ENCODE measurements at places on chromosomes 4 and X. TPM values are rescaled to one million over a fixed set of nuclear protein-coding genes. Genes with fewer than 3 reads are reported as not detected.

The TFE3 gene
- total RNA-seq, result 93.3 TPM

The AMER1 gene
- 4.3 TPM for total RNA-seq

The KCND1 gene
- total RNA-seq, result 1.2 TPM

The HTR2C gene
- total RNA-seq, result not detected

The MSX1 gene
- total RNA-seq, result 8.5 TPM

The ITIH6 gene
- total RNA-seq, result 2.3 TPM

The SPACA5B gene
- not detected for total RNA-seq

The SLC26A1 gene
- total RNA-seq, result 0.44 TPM

The NEUROG2 gene
- 0.29 TPM for total RNA-seq

The ADGRG4 gene
- under 0.01 TPM for total RNA-seq

GRCh38 chrX:49272421-49272820 is 2.8 kb downstream of the PPP1R3F start:
- no peak for DNase-seq

DNA sequence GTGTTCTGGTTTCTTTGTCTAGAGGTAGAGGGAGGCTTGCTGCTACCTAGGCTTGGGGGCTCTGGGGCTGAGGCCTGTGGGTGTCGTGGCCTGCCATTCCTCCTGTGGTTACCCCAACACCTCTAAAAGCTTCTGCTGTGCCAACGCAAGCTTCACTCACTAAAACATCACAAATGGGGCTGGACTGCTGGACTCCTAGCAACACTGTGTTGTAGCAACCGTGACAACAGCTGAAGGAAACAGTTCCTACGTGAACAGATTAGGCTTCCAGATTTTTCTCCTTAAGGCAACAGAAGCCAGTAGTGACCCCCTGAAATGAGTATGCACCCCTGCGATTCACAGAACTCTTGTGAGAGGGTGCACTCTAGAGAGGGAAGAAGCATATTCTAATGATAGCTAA is 138.3 kb upstream of the TEX13D start:
- DNase-seq, result no peak

DNA sequence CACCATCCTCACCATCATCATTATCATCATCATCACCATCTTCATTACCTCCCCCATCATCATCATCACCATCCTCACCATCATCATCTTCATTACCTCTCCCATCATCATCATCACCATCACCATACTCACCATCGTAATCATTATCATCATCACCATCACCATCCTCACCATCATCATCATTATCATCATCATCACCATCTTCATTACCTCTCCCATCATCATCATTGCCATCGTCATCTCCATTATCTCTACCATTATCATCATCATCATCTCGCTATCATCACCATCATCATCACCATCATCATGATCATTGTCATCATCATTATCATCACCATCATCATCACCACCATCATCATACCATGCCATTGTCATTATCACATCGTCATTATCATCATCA is 362.9 kb downstream of the DHRSX start:
- no peak for DNase-seq

DNA sequence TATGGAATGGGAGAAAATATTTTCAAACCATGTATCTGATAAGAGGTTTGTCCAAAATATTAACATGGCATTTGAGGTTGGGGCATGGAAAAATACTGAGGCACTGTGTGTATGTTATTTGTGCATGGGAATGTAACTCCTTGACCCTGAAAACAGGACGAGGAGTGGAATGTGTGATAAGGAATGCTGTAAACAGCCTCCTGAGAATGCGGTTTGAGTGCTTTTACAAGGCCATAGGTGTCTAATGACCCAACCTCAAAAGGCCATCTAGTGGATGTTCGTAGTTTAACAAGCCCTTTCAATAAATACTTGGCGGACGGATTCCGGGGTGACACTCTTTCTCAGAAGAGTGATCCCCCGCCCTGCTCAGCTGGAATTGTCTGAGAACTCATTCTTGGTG is 162.9 kb upstream of the USP9X start:
- no peak for DNase-seq

DNA sequence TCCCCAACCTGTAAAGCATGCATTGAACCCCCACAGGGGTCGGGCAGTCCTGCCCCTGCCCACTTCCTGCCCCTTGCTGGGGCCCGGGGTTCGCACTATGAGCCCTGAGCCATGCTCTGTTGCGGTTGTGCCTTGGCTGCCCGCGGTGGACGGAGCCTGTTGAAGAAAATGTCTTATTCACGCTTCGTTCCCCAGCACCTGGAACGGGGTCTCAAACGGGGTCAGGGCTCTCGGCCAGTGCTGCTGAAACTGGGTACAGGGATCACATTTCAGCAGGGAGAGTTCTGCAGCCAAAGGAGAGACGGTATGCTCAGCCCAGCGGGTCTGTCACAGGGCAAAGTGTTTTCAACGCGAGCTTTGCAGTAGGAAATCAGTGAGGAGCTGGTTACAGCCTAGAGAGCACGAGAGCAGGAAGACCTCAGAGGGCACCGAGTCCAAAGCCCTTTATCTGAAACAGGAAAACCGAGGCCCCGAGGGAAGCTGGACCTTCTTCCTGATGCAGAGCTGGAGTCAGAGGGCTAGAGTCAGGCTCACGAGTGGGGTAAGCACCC is 46.3 kb upstream of the AFAP1 start:
- no peak for DNase-seq

DNA sequence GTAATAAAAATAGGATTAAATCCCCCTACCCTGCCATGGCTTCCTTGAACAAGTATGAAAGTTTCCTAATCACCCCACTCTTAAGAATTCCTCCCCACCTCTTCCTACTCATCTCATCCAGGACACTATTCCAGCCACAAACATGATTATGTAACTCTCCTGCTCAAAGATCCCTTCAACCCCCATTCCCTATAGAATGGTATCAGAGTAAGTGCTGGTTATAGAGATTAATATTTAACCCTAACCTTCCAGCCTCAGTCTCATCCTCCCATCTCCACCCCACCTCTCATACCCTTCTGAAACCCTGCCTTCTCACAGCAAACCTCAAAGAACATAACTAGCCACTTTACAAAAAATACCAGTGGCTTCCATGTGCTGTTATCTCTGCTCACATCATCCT is 155.1 kb downstream of the PPP3CA start:
- DNase-seq, result no peak

DNA sequence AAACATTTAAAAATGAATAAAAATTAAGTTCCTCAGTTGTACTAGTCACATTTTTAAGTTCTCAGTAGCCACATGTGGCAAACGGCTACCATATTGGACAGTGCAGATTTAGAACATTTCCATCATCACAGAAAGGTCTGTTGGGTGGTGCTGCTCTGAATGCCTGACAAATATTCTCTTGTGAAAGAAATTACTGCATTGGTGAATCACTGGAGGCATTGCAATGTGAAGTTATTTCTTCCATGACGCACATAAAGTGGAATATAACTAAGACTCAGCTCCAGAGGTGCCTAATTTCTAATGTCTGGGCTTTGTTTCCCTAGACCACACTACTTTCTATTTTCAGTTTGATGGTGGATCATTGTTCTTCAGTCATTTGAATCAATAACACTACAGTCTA is 44.9 kb downstream of the CLNK start:
- no peak for DNase-seq

DNA sequence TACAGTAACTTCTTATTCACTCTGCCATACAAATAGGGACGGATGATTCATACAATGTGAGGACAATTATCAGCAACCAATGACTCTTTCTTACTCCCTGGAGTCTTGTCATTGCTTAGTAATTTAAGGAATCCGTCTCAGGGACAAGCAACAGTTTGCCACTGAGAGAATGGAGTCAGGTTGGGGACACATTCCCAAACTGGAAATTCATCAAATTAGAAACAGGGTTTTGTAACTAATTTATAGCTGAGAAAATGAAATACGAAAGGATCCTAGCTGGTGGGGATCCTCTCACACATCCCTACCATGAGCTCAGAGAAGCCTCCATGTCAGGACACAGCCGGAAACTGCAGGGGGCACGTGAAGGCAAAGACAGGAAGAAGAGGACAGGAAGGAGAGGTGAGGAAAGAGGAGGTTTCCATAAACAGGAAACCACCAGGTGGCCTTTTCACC is 50.4 kb upstream of the KDR start:
- DNase-seq, result no peak

DNA sequence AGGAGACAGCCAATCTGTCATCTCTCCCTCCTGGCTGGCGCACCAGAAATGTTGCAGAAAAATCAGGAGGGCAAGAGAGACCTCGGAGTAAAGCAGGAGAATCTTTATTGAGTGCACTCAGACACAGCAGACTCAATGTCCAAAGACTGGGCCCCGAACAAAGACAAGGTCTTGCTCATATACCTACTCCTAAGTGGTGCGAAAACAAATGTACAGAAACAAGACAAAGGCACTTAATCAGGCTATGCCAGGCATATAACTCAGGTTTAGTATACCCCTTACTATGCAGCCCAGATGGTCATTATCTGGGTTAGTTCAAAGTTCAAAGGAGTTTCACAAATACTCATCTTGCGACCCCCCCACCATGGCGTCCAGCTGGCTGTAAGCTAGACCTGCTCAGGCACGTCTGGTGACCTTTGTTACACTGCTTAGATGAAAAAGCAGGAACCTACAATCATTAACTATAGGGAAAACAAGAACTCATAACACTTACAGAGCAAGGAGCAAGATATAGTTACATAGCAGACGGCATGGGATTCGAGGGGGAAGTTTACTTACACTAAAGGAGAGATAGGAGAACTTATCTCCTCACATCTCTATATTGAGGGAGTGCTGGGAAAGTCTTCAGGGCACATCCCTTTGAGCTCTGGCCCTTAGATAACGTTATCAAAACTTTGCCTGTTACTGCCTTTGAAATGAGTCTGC is 27.5 kb downstream of the SULT1E1 start:
- DNase-seq, result no peak

DNA sequence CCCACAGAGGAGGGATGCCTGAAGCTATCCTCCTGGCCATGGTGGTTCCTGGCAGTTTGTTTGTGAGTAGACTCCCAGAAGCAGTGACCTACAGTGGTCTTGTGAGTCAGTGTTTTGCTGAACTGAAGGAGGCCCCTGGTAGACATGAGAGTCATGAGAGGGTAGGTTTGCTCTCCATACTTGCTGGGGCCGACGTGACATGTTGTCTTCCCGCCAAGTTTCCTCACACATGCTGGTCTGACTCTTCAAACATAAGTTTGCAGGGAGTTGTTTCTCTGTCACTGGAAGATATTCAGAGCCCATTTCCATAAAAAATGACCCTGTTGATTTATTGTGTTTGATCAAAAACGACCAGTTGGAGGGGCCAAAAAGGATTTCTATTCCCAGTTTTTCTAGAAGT is 131.1 kb upstream of the SCML1 start:
- no peak for DNase-seq

GRCh38 chr4:25667931-25668557 is 12.4 kb downstream of the SLC34A2 start:
- DNase-seq, result no peak

- DNase-seq, result no peak
Observed at GRCh38 chrX:116726806-116727205, 264.0 kb upstream of the CT83 start.

DNA sequence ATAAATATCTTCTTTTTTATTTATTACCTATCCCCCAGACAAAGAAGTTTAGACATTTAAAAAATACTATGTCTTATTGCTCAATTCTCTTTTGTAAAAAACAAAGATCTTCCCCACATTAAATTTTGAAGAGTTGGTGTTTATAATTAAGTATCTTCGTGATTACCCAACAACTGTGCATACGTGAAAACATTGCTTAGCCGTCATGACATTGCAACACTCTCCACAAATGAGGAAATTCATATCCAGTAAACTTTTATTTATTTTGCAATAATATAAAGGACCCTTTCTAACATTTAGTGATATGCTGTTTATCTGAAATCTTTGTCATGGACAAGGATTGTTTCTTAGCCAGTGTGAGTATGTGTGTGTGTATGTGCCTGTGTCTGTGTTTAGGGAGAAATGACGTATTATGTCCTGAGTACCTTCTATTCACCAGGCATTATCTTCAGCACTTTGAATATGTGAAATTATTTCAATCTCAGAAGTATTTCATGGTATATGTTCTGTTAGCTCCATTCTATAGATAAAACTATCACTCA is 26.1 kb upstream of the EREG start:
- DNase-seq, result no peak

- no peak for DNase-seq
Observed at GRCh38 chr4:154444958-154445357, 46.6 kb downstream of the DCHS2 start.

DNA sequence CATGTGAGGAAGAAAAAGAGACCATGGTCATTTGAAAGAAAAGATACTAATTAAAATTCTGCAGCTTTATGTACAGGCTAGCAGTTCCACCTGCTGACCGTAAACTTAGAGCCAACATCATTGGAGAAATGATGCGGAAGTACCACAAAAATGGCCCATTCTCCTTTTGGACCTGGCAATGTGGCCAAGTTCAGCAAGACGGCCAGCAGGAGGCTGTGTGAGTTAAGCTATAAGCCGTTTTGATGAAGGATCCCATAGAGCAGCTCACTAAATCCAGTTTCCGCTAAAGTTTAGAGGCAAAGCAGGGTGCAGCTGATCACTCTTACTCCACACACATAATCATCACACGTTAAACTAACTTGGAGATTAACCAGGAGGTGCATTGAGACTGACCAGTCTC is 133.8 kb downstream of the LDB2 start:
- no peak for DNase-seq

DNA sequence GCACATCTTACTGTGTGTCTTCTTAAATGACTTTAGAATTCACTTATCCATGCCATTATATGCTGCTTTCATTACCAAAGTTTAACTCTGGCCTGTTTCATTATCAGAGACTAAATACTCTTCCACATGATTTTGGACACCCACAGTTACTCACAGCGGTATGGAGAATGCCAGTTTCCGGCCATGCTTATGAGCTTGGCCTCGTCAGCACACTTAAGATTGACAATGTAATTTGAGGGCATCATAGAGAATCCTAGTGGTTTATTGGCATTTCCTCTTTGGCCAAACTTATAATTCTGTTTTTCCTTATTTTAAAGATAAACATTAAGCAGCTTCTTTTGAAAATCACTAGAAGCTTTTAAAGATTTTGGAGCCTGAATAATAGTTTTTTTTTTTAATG is 104.5 kb downstream of the IRF2 start:
- DNase-seq, result no peak

- no peak for DNase-seq
Observed at GRCh38 chr4:89653012-89653411, 183.9 kb downstream of the SNCA start.

- DNase-seq, result no peak
Observed at GRCh38 chrX:81414630-81415029, 212.7 kb downstream of the SH3BGRL start.

DNA sequence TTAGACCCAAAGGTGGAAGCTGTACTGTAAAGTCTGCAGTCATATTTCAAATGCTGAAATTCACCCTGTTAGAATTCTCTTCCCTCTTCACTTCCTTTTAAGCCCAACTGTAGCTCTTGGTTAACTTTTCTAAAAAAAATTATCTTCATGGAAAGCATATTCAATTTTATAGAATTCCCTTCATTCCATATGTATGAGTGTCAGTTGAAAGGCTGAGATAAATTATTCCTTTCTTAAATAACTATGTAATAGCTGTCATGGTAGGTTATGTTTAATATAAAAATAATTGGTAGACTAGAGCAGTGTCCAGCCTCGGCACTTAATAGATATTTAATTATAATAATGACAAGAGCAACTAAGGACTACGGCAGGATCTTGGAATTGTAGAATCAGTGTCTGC is 16.8 kb upstream of the ARSH start:
- no peak for DNase-seq

Data from breast epithelium (tissue), 4 donors.